ENCODE measurements at places on chromosomes 11 and 22.

DNA sequence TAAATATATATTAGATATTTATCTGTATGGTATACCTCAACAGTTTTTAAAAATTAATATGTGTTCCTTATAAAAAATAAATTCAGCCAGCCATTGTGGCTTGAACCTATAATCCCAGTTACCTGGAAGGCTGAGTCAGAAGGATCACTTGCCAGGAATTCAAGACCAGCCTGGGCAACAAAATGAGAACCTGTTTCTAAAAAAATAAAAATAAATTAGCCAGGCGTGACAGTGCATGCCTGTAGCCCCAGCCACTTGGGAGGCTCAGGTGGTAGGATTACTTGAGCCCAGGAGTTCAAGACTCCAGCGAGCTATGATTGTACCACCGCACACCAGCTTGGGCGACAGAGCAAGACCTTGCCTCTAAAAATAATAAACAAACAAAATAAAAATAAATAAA lies 54.9 kb downstream of the PHF21A start:
- DNase-seq, result no peak

GRCh38 chr11:35016916-35017315 lies 100.5 kb downstream of the PDHX start:
- DNase-seq, result no peak

GRCh38 chr11:30893318-30893717 lies 307.2 kb upstream of the MPPED2 start:
- DNase-seq, result no peak

DNA sequence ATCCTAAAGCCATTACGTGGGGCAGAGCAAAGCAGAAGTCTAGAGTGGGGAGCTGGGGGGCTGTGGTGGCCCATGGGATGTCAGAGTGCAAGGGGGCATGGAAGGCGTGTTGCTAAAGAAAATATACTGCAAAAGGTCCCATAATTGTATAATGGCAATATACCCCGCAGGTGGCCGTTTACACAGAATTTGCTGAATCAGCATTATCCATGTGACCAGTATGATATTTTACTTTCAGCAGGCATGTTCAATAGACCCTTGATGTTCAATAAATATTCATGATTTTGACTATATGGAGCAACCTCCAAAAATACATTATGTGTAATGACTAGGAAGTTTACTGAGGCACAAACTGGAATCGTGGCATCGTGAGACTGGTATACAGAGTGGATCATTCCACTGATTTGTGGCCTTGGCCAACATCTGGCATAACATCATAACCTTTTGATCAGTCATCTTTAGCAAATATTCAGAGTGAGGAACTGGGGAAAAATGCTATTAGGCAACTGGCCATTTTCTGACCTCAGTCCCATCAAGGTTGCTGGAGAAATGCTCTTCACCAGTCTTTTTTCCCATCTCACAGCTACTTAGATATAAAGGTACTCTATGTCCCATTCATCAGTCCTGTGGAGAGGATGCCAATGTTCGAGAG lies 29.3 kb upstream of the PPP2R1B start:
- DNase-seq, result no peak

DNA sequence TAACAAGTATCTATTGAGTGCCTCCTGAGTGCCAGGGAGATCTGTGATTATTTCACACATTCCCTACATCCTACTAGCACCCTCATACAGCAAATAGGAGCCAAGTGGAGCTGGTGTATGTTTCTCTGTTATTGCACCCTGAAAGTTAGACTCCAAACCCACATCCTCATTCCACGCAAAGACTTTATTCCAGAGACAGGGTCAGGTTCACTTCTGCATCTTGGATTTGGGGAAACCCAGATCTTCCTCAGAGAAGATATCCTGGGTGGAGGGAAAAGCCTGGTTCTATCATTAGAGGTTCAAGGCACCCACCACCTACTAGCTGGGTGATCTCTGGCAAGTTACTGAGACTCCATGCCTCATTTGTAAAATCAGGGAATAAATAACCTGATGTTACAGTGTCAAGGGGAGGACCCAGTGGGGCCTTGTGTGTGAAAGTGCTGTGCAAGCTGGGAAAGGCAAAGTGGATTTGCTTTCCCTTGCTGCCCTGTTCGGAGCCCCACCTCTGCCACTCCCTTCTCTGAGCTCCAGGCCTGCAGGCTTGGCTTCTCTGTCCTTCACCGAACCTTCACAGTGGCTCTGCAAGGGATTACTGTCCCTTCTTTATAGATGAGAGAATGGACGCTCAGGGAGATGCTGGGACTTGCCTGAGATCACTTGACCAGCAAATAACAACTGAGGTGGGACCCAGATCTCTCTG lies 991 bp upstream of the SLCO2B1 start:
- no peak for DNase-seq

DNA sequence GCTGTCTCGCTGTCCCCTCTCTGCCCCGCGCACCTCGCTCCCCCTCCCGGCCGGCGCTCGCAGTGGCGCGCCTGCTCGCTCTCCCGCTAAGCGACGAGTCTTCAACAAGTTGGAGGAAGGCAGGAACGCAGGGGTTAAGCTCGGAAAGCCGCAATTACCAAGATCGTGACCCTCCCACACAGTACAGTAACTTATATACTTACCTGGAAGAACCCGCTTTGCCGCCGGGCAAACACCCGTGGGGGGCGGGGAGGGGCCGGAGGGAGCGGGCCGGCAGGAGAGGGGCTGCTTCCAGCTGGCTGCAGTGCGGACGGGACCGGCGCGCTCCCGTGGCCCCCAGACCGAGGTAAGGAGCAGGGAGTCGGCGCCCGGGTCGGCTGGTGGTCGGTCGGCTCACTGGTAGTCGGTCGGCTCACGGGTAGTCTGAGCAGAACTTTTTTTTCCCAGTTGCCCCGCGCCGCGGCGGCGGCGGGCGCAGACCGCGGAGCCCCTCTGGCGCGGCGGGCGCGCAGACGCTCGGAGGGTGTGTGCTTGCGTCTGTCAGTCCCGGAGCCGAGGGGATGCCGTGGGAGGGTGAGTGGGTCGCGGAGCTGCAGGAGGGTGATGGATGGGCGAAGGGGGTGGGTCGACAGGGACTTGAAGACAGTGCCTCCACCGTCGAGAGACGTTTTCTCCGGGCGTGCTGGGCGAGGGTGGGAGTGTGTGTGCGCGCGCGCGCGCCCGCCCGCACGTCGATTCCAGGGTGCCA lies 101.2 kb upstream of the HSD17B12 start:
- DNase-seq, result no peak

DNA sequence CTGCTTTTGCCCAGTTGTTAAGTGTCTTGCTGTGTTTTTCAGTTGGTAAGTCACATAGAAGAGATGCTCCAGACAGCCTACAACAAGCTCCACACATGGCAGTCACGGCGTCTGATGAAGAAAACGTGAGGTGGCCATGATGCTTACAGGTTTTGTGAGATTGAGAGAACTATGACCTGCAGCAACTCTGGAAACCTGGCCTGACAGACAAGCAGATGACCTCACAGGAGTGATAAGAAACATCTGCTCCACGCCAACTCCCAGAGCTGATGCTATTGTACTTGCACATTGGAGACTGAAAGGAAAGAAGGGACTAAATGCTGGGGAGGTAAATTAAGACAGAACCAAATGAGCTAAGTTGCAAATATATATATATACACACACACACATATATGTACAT lies 28.6 kb upstream of the LDHA start:
- DNase-seq, result no peak

DNA sequence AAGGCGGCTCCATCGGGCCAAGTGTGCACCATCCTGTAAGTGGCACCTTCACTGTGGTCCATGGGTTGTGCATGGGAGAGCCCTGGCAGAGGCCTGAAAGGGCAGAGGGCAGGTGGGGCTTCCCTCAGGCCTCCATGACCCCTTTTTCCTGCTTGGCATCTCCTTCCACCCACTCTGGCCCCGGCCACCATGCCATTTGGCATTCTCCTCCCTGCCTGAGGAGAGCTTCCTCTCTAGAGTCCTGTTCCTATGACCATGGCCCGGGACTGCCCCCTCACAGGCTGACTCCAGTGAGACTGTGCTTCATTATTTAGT lies 4.9 kb downstream of the OTOG start:
- DNase-seq, result no peak

- no peak for DNase-seq
These were observed 44.2 kb downstream of the LMO1 start for GRCh38 chr11:8219257-8220021.

GRCh38 chr11:128569291-128569690 lies 18.1 kb downstream of the ETS1 start:
- no peak for DNase-seq

GRCh38 chr22:39728236-39728860 lies 157.8 kb downstream of the CACNA1I start:
- DNase-seq, result no peak

- DNase-seq, result no peak
These were observed 14.5 kb downstream of the SEPTIN3 start for GRCh38 chr22:41983513-41984405.

DNA sequence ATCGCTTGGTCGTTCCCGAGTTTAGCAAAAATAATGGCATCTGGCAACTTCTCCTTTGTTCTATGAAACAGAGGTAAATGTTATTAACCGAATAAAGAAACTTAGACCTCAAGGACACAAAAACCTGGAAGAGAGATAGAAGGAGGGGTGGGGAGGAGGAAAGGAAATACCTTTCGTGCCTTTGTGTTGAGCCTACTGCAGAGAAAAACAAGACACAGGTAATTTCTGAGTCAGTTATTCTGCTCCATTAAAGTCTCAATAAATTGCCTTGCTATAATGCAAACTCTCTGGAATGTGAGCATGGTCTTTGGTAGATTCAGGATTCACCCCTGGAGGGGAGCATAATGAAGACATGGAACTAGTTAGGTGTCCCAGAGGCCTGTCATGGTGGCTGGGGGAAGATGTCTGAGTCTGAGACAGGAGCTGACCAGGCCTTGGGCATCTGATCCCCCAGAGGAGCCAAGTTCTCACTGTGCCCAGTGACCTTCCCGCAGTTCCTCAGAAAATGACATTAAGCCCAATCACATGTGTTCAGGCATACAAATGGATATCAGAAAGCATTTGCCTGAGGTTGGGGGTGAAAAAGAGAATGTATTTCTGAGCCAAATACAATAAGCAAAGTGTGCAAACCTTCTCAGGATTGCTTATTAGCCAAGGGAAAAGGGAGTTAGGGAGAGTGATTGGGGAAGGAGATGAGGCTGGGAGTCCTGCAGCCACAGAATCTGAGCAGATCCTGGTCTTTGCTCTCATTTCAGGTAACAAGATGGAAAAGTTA lies 72.6 kb upstream of the CADM1 start:
- no peak for DNase-seq

GRCh38 chr11:33125611-33126010 lies 35.7 kb downstream of the CSTF3 start:
- DNase-seq, result no peak

Data from femur (tissue), 1 donor.